Progenitor cell of endocrine pancreas (in vitro differentiated cells): ENCODE measurements at places on chromosomes 12 and 14.
A peak's percentile ranks its signal among the peaks of the same experiment; 100 is the strongest.

GRCh38 chr12:6072302-6072752 lies 52.1 kb downstream of the VWF start:
- DNase-seq: no peak

- no peak for DNase-seq
Observed at GRCh38 chr12:100545092-100545491, 28.4 kb upstream of the GAS2L3 start.

DNA sequence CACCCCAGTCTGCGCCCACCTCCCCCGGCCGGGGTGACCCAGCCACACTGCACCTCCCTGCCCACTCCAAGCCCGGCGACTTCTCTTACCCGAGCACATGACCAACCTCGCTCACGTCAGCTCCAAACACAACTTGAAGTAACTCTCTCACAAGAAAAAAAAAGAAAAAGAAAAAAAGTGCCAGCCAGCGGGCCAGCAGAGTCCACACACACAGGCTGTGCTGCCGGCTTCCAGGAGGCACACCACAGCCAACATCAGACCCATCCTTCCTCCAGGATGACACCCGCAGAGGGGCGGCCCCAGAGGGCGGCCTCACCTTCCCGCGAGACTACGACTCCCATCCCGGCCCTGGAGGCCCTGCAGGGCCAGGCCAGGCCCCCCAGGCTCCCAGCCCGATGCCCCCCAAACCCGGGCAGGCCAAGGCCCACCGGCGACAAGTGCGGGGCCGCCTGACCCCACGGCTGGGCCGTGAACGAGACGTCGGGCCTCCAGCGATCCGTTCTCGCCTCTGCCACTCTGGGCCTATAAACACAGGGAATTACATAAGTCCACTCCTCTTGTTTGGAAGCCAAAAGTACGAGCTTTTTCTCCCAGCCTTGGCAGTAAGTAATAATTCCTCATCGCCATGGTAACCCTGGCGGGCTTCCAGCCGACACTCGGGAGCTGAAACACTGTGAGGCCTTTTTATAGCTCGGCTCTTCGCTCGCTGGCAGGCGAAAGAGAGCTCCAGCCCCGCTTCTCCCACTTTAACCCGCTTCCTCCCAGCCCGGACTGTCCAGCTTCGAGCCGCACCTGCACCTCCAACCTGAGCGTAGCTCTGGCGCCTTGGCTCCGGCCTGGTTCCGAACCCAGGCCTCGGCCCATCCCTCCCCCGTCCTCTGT lies 49.1 kb downstream of the NCOR2 start:
- DNase-seq: no peak

- DNase-seq: no peak
Observed at GRCh38 chr12:92562063-92562734, 140.6 kb upstream of the PLEKHG7 start.

DNA sequence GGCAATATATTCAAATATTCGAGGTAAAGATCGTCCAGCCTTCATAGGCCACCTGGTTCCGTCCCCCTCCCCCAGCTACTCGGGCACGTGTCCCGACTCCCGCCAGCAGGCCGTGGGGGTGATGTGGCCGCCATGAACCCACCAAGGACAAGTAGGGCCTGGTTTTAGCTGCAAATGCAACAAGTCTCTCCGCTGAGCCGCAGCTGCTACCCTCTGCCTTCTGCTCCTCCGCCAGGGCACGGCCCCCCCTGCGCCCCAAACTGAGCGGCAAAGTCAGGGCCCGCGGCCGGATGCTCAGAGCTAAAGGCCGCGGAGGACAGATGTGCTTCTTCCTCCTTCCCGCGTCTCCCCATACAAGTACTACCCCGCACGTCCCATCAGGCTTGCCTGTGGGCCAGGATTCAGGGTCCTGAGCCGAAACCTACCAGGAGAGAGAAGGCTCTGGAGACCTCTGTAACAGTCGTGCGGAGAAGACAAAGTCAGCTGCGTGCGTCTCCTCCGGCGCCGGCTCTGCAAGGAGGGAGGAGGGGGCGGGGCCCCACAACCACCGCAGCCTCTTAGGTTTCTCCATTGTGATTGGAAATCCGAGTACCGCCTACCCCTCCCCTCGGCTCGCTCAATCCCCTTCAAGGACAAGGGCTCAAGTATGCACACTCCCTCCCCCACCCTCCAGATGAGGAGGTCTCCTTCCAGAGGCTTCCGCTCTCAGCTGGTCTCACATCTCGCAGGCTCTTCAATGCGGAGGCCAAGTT lies at the start of gene LDHB:
TSS of gene LDHB (minus strand) at position 517 of the 752 bp plus-strand sequence. CDS start 3,171 bp downstream, outside the sequence.
- DNase-seq: peak; percentile 94
